Thoracic aorta (tissue), 2 donors: ENCODE measurements at places on chromosomes 2 and 18. TPM values are rescaled to one million over a fixed set of nuclear protein-coding genes. Genes with fewer than 3 reads are reported as not detected.

Gene ACYP2
- 26.7 TPM for total RNA-seq

Gene KIAA2012
- not detected for total RNA-seq

Gene IL18R1
- 9.3 TPM for total RNA-seq

Gene KCNIP3
- total RNA-seq: 12.5 TPM

Gene INHA
- total RNA-seq: 1.2 TPM

Gene SP3
- 70.0 TPM for total RNA-seq

Gene TMEM200C
- total RNA-seq: not detected

Gene CCBE1
- total RNA-seq: 1.8 TPM

Gene REG1B
- 1.8 TPM for total RNA-seq

Gene SIX3
- 0.14 TPM for total RNA-seq

- DNase-seq: no peak
Observed at GRCh38 chr2:104635608-104636007, 218.3 kb upstream of the POU3F3 start.

DNA sequence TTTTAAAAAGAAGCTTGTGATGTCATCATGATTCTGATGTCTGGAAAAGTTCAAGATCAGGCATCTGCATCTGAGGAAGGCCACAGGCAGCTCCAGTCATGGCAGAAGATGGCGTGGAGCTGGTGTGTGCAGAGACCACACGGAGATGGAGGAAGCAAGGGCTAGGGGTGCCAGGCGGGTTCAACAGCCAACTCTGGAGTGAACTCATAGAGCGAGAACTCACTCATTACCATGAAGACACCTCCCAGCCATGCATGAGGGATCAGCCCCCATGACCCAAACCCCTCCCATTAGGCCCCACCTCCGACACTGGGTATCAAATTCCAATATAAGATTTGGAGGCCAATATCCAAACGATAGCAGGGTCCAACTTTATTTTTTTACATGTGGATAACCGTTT is 61.6 kb downstream of the KCNG2 start:
- no peak for DNase-seq

DNA sequence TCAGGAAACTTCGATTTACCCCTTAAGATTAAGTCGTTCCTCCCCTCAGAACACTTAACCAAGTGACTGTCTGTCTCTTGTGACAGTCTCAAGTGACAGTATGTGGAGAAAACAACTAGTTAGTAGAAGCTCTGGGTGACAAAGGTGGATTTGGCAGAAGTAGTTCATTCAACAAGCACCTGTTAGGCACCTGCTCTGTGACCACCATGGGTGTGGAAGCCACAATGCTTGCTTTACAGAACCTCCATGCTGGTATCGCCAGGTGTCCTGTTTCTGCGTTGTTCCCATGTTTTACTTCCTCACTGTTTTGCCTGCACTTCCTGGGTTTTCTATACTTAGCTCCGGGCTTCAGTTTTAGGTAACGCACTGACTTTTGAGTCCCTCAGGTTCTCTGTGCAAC is 337.4 kb upstream of the DCC start:
- DNase-seq: no peak

DNA sequence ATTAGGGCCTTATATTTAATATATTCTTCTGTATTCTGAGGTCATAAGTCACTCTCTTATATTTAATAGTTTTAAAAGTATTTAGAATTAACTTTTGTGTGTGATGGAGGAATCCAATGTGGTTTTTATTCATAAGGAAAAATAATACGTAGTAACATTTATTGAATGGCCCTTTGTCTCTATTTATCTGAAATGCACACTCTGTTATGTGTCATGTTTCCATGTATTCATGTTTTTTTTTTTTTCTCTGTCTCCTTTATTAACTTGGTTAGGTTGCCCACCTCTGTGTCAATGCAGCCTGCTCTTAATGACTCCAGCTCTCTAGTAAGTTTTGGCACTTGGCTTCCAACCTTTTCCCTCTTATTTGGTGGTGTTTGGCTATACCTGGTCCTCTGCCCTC is 33.8 kb downstream of the RNF144A start:
- no peak for DNase-seq

DNA sequence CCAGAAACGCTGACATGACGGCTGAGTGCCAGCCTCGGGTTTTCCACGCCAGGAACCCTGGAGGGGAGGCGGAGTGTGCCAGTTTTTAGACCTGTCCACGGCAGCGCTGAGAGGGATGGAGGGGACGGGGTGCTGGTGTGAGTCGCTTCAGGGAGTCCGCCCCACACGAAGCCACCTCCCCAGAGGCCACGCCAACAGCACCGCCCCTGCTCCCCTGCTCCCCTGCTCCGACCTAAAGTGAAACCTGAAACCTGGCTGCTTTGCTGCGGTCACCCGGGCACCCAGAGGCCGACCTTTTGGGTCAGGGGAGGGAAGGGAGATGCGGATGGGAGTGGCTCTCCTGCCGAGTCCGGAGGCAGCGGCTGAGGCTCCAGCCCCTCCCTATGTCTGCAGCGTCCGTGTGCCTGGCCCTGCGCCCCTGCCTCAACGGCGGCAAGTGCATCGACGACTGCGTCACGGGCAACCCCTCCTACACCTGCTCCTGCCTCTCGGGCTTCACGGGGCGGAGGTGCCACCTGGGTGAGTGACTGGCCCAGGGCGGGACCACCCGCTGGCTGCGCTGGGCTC is 38.1 kb downstream of the SNED1 start:
- DNase-seq: no peak

GRCh38 chr18:48777026-48777743 is 173.6 kb downstream of the SMAD7 start:
- no peak for DNase-seq

DNA sequence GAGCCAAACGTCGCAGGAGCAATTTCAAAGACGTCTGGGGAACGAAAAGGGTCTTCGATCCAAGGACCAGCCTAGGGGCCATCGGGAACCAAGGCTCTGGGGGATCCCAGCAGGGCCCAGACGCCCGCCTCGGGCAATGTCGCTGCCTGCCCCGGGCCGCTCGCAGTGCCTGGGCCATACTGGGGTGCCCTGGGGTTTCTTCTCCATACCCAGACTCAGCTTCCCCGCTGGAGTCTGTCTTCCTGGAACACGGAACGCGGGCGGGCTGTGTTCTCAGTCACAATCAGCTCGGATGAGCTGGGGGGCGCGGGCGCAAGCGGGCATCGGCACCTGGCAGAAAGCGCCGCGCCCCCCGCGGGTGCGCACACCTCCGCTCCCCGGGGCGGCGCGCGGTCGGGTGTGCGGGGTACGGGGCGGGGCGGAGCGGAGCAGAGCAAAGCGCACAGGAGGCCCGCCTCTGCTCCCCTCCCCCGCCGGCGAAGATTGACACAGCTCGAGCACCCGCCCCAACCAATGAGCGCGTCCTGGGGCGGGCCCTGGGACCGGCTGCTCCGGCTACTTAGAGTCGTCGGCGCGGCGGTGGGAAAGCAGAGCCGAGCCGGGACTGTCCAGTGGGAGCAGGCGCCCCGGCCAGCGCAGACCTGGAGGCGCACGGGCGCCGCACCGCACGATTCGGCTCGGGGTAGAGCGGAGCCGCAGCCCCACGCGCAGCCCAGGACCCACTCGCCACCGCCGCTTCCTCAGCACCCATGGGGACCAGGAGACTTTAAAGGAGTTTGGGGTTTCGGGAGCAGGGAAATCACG is at the start of gene LRATD1:
LRATD1 (plus strand) TSS at position 585 of the 804 bp plus-strand sequence. CDS start 1,263 bp downstream, outside the sequence.
- peak; percentile 51 for DNase-seq

DNA sequence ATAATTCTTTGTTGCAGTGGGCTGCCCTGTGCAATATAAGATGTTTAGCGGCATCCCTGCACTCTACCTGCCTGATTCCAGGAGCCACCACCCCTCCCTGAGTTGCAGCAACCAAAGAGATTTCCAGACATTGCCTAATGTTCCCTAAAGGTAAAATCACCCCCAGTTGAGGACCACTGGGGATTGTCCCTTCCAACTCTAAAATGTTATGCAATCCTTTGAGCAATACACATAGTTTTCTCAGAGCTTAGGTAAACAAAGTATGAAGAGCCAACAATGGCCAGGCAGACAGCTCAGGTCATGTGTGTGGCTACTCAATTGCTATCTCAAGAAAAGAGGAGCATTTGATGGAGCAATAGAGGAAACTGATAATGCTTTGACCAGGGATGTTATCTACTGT is 87.0 kb downstream of the XDH start:
- DNase-seq: no peak

DNA sequence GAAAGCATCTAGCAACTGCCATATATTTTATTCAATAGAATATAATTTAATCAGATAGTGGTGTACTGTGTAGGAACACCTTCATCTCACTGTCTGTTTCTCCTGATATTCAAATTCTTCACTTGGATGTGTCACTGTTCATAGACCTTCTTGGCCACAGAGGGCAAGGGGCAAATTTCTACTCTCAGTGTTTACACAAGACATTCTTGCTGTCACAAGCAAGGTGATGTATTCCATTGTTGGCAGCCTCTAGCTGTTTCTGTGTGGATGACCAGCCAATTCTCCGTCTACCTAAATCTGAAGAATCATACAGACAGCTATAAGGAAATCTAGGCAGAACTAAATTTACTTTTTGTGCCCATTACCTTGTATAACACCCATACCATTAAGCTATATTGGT is 948.3 kb downstream of the CNTNAP5 start:
- no peak for DNase-seq

DNA sequence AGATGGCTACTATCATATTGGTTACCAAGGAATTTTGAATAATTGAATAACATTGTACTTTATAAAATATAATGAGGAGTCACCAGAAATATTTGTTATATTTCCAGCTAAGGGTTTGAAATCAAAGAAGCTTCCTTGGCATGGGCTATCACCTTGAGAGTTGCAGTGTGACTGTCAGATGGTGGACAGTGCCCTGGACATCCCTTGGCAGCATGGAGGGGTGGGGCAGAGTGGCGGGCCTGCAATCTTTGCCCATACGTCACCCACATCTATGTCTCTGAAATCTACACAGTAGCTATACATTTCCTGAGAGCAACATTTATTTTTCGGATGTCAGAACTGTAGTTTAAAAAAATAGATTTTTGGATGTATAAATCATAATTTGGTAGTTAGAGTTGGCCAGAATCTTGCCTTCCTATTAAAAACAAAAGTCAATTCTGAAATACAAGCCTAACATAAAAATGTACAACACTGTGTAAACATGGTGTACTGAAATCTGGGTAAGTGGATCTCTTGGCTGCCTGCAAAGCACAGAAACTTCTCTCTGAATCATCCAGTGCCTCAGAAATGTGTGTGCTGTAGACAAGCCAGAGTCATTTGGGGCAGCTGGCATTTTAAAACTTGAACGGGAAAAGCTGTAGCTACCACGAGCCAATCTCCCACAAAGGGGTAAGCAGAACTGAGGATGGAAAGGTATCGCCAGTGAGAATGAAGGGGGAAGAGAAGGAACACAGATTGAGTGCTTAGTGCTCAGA is 124.2 kb upstream of the ARHGAP28 start:
- no peak for DNase-seq
